ENCODE measurements at places on chromosomes 16 and 17.

GRCh38 chr16:67428146-67428731, 2.7 kb upstream of the HSD11B2 start:
- peak; percentile 23 for DNase-seq

- no peak for DNase-seq
These were observed 135.2 kb upstream of the HS3ST3A1 start for GRCh38 chr17:13736916-13737315.

DNA sequence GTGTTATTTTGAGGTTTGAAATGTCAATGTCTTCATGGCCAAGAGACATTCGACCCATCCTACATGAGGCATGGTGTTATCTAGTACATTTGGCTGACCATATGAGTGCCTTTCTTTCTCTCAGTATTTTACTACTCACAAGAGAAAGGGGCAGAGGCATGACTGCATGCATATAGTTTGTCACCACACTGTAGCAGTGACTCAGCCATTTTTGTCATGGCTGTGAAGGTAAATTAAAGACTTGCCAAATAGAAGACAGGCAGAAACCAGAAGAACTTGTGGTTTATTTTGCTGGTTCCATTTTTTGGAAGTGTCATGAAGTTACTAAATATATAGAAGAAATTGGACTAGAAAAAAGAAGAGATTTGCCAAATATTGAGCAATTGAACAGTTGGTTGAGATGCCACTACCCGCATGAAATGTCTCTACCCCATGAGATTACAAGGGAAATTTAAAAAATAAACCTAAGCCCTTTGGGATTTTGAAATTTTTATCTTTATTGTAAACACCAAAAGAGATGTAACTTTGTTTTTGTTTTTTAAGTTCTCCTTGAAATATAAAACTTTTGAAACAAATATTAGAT, 170.3 kb downstream of the CHD9 start:
- no peak for DNase-seq

GRCh38 chr17:6177941-6178694, 107.9 kb downstream of the WSCD1 start:
- no peak for DNase-seq

Measured in activated effector memory CD4-positive, alpha-beta T cell treated with Interleukin-2 at 50 U/mL for 16 hours (primary cell).